ENCODE measurements at places on chromosomes 1 and 21. TPM values are rescaled to one million over a fixed set of nuclear protein-coding genes. Genes with fewer than 3 reads are reported as not detected.

RGS4 gene
- not detected for total RNA-seq

SERPINC1 gene
- total RNA-seq: not detected

NBPF14 gene
- total RNA-seq: 24.5 TPM

BLACAT1 gene
- not detected for total RNA-seq

KLHL12 gene
- total RNA-seq: 16.3 TPM

PTCH2 gene
- 0.27 TPM for total RNA-seq

HRNR gene
- total RNA-seq: not detected

REN gene
- not detected for total RNA-seq

PYGO2 gene
- total RNA-seq: 23.1 TPM

CELSR2 gene
- 3.7 TPM for total RNA-seq

STXBP3 gene
- 26.9 TPM for total RNA-seq

LENEP gene
- not detected for total RNA-seq
